ENCODE measurements at places on chromosomes 7 and 10. TPM values are rescaled to one million over a fixed set of nuclear protein-coding genes. Genes with fewer than 3 reads are reported as not detected.

The SLC18A3 gene
- total RNA-seq, result not detected

The GBX1 gene
- not detected for total RNA-seq

The SORCS1 gene
- total RNA-seq, result not detected

The NXPH1 gene
- total RNA-seq, result not detected

The CYP3A7 gene
- total RNA-seq, result 0.86 TPM

The NME8 gene
- not detected for total RNA-seq

The ANKRD61 gene
- 0.47 TPM for total RNA-seq

The LBX1 gene
- total RNA-seq, result not detected

The BHLHA15 gene
- 1.8 TPM for total RNA-seq

The HABP2 gene
- 1.0 TPM for total RNA-seq

The ETV1 gene
- total RNA-seq, result 45.9 TPM

The PODXL gene
- total RNA-seq, result 15.5 TPM

The VPS37D gene
- 1.3 TPM for total RNA-seq

All from Calu3 (cell line).